ENCODE measurements at places on chromosomes 2 and 18. TPM values are rescaled to one million over a fixed set of nuclear protein-coding genes. Genes with fewer than 3 reads are reported as not detected.

DNA sequence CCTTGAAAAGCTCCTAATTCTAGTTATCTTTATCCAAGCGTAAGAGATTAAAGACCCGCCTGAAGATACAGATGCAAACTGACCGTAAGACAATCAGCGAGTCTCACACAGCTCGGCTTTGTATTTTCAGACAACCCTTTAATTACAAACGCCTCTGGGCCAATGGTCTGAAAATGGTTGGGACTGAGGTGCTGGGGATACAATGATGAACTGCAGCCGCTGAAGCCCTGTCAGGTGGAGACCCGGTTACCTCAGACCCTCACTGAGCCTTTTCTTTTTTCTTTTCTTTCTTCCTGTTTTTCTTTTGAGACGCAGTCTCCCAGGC is 715 bp upstream of the CFAP36 start:
- peak; percentile 15 for DNase-seq

GRCh38 chr2:95698146-95698545 is 106.3 kb downstream of the TRIM43 start:
- no peak for DNase-seq

DNA sequence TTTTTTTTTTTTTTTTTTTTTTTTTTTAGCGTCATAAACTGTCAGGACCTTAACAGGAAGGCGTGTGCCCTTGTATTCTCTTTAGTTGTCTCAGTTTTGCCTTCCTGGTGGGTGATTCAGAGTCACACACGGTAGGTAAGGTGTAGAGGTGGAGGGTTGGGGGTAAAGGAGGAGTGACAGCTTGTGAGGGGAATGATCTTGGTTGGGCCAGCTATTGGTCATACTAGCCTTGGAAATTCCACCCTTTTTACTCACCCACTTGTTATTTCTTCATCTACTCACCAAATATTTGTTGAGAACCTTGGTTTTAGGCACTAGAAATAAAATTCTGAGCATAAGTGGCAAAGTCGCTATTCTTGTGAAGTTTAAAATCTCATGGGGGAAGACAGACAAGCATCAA is 22.2 kb downstream of the SMIM21 start:
- no peak for DNase-seq

DNA sequence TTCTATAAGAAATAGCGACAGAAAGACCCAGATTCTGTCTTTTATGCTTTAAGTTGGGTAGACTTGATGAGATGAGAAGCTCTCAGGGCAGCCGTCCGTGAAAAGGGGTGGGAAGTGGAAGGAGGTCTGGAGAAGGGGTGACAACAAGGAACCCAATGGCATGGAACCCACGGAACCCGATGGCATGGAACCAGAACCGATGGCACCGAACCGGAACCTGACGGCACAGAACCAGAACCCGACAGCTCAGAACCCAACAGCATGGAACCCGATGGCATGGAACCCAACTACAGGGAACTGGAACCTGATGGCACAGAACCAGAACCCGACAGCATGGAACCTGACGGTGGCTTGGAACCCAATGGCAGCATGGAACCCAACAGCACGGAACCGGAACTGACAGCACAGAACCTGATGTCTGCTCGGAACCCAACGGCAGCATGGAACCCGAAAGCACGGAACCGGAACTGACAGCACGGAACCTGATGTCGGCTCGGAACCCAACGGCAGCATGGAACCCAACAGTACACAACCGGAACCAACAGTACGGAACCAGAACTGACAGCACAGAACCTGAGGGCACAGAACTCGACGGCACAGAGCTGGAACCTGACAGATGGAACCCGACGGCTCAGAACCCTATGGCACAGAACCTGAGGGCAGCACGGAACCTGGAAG is 155.2 kb downstream of the TMEM18 start:
- no peak for DNase-seq

DNA sequence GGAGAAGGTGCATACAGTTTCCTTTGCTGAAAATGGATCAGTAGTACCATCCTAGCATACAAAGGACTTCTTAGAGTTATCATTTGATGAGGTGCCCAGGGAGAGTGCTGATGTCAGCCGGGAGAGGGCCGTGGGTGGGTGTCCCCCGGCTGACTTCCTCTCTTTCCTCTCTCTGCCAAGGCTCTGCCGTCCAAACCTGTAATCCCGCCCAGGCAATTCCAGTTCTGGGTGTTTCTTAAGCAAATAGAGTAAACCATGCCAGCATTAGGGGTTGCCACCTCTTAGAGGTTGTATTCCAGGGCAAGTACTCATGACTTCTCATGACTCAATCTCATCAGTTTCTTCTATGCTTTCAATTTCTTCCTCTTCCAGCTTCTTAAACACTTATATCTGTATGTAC is 117.2 kb downstream of the GATA6 start:
- DNase-seq, result no peak

GRCh38 chr2:86500325-86501083 is 59.3 kb downstream of the KDM3A start:
- DNase-seq, result no peak

- peak; percentile 88 for DNase-seq
Measured at GRCh38 chr2:218995972-218996711, 2.9 kb upstream of the CRYBA2 start.

DNA sequence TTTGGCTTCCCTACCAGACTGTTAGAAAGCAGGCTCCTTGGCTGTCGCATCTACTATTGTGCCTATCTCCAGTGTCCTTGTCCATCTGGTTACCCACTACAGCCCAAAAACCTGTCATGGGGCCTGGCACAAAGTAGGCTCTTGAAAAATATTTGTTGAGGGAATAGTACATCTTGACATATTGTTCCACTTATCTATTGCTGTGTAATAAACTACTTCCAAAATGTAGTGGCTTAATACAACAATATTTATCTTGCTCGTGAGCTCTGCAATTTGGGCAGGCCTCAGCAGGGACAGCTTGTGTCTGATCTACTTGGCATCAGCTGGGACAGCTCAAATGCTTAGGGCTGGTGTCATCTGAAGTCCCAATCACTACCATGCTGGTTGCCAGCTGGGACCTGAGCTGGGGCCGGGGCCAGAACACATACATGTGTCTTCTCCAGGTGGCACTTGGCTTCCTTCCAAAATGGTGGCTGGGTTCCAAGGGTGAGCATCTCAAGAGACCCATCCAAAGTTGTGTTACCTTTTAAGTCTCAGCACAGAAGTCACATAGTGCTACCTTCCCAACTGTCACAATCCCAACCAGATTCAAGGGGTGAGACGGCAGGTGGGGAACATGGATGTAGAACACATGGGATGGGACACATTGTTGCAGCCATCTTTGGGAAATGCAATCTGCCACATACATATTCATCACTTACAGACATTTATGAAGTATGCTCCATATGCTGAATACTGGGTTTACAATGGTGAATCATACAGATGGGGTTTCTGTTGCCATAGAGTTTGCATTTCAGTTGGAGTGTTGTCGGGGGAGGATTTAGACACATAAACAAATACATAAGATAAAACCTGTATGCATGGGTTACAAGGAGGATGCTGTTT is 134.2 kb downstream of the FOXI3 start:
- DNase-seq, result no peak

DNA sequence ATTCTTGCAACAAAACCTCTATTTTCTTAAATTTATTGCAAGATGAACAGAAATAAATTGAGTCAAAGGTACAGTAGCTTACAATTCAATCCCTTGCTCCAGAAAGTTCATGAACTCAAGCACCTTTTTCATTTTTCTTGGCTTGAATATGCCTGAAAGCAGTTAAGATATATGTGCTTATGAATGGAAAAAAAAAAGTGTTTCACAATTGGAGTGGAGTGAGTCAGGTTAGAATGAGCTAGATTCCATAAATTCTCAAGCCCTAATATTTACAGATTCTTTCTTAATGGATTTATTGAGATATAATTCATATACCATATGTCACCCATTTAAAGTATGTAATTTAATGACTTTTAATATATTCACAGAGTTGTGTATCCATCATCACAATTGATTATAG is 39.6 kb upstream of the NEMP2 start:
- no peak for DNase-seq

DNA sequence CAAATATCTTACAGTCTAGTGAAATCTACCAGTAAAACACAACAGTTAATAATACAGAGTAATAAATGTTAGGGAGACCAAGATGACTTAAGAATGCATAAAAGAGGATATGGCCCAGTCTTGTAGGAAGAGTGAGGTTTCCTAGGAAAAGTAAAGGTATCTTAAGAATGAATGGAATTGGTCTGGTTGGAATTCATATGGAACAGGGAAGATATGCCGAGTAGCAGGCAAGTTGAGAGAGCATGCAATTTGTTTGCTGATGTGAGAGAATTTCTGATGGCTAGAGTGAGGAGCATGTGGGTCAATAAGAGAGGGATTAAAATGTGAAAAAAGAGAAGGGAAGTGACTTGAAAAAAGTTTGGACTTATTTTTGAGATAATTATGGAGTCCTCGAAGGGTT is 512.9 kb upstream of the ZEB2 start:
- no peak for DNase-seq

- DNase-seq, result no peak
Measured at GRCh38 chr2:206457188-206457634, 13.9 kb downstream of the ADAM23 start.

DNA sequence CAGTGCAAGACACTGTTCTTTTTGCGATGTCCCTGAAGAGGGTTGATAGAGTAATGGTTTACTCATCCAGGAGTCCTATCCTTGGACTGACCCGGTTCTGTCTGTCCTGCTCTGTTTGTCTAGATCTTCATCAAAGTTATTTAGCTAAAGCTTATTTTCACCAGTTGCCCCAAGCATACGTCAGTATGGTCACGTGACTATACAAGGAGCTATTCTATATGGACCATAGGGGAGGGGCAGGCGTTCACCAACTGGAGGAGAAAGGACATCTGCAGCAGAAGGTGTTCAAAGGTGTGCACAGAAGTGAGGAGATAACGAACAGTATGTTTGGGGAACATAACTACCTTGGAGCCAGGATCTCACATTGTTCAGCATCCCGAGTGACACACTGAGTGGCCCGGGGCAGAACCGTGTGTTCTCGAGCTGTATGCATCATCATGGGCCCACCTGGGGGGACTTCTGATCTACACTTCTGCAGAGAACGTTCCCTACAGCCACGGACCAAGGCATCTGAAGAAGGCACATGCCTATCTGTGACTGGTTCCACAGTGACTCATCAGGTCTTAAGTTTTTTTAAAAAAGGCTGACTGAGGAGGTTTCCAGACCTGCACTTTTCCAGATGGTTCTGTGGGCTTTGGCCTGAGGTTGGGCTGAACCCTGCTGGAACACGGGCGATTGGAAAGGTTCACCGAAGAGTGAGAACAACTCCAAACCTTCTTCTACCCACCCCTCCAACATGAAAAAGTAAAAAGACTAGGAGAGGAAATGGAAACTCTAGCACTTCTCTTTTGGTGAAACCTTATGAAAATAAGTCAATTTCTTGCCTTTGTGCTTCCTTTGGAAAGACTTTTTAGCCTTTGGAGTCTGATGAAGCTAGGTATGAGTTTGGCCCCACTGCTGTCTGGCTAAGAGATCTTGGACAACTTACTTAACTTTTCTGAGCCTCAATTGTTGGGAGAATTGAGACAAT is 68.6 kb upstream of the YWHAQ start:
- DNase-seq, result no peak

GRCh38 chr2:127051116-127052056 is 55.6 kb downstream of the BIN1 start:
- no peak for DNase-seq

DNA sequence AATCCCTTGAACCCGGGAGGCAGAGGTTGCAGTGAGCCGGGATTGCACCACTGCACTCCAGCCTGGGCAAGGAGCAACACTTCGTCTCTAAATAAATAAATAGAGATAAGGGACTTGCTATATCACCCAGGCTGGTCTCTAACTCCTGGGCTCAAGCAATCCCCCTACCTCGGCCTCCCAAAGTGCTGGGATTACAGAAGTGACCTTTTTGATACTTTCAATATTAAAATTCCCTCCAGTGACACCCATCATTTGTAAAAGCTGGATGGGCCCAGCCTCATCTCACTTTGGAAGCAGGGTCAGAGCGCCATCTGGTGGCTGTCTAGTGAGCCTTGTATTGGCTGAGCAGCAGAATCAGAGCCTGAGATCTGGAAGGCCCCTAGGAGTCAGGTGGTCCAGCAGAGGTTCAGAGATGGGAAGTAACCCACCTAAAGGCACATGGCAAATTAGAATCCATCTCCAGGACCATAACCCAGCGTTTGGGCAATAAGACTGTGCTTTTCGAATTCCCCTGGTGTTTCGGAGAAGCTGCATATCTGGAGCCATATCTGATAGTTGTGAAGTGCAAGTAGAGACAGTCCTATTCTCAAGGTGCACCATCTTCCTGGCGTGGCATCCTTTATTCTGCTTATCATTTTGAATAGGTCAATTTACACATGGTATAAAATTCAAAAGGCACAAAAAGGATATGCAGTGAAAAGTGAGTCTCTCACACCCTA is 18.3 kb upstream of the SLC35F6 start:
- peak; percentile 93 for DNase-seq

DNA sequence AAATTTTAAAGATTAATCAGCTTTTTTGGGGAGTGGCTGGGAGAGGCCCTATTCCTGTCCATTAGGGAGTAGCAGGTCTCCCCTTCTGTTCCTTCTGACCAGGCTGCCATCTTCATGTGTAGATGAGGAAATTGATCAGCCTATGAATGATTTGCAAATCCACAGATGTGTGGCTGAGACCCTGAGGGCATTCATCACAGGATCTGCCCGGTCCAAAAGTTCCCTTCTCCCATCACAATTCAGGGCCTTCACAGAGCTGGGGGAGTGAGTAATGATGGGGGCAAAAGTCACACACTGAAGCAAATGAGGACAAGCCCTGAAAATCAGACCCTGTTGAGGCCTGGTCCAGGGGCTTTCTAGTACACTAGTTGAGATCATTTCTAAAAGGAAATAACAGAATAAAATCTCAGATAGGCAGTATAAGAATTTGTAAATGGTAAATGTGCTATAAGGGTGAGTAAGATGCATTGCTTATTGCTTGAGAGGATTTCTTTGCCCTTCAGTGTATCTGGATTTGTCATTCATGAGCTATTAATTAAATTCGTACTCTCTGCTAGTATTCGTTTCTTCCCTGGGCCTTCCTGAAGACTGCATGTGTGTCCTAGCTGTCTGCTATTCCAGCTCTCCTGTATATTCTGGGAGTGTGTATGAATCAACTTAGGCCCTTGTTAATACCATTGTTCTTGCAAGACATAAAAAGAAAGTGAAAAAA is 53.2 kb downstream of the SETBP1 start:
- no peak for DNase-seq

DNA sequence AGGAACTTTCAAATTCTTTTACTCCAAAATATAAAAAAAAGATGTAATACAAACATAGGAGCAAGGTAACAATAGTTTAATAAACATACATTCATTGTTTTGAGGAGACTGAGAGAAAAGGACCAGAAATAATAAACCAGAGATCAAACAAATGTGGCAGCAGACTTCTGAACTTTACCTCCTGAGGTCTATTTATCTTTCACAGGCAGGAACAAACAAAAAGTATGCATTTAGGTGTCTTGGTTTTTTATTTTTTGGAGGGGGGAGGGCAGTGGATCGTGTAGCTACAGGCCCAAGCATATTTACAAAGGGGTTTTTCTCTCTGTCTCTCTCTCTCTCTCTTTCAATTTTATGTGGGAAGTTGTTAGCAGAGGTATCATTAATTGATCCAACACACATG is 5.6 kb downstream of the PPP4R1 start:
- DNase-seq, result no peak

GRCh38 chr2:239519089-239519920 is 118.5 kb upstream of the HDAC4 start:
- peak; percentile 63 for DNase-seq

Gene SCG2
- 2.4 TPM for total RNA-seq
